ENCODE measurements at places on chromosomes 6 and 20. TPM values are rescaled to one million over a fixed set of nuclear protein-coding genes. Genes with fewer than 3 reads are reported as not detected.
A peak's percentile ranks its signal among the peaks of the same experiment; 100 is the strongest.

DNA sequence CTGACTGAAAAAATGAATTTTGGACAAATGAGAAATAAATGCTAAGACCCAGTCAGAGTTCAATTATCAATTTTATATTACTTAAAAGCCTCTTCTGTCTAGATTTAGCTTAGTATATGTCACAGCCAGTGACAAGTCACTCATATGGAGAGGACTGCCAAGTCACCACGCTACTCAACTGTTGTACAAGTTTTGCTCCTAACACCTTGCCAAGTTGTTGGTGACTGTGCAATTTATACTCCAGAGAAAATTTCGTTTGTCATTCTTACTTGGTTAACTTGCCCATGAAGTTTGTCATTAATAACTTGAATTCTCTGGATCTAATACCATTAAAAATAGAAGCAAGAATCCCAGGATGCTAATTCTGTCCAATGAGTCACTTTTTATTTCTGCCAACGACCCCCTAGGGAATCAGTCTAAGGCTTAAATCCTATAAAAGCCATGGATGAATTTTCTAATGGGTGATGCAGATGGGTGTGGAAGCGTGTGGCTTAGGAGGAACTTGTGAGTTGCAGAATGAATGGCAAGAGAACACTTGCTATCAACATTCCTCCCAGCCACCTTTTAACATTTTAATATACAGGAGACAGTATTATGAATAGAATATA, 30.4 kb upstream of the FBXO30 start:
- no peak for DNase-seq

Gene C4A
- total RNA-seq: 10.1 TPM

DNA sequence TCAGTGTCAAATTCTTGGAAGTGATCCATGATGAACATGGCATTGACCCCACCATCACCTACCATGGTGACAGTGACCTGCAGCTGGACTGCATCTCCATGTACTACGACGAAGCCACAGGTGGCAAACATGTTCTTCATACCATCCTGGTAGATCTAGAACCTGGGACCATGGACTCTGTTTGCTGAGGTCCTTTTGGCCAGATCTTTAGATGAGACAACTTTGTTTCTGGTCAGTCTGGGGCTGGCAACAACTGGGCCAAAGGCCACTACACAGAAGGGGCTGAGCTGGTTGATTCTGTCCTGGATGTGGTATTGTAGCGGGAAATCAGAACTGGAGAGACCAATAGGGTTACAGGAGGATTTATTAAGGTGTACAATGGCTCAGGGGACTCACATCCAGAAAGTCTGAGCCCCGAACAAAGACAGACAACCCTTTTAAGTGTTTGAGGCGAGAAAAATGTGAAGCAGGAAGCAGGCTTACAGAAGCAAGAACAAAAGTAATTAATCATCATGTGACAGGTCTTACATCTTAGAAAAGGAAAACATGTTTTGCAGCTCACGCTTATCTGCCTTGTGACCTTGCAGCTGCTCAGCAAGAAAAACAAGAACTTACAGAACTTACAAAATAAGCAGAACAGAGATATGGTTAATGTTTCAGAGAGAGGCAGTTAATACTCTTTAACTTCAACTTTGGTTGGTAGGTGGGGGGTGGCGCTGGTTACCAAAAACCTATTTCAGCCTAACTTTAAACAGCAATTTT, 58.8 kb upstream of the MOCS1 start:
- DNase-seq: no peak

DNA sequence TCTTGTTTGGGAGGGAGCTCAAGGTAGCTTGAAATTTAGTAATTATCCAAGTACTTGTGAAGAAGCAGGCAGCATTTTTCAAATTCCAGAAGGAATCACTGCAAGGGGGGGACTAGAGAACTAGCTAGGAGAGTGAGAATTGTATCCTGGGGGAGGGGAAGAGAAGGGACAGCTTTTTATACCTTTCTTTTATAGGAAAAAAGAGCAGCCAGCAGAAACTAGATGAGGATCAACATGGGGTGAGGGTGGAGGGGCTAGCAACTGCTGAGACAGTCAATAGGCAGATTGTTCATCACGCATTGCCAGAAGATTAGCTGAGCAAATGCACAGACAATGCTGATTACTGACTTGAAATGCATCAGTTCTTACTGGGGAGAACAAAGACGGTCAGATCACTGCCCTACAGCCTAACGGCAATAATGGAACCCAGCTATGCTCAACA, 514.3 kb upstream of the CITED2 start:
- DNase-seq: peak; percentile 27

GRCh38 chr6:154425034-154425433, 68.4 kb upstream of the IPCEF1 start:
- no peak for DNase-seq

DNA sequence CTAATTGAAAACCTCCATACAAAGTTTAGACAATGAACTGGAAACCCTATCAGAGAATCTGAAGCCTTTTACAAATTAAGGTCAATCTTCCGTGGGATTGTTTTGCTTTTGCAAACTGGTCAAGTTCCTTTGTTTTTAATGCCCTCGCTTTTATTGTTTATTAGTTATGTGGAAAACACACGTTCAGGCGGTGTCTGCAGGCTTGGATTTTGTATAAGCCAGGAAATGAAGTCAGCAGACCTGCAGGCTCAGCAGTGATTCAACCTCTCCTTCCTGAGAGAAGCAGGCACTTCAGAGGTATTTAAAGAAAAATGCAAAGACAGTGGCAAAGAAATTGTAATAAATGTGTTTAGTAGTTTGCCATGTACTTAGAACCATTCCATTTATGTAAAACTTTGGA, 103.4 kb upstream of the PDE10A start:
- DNase-seq: no peak

Gene CLDN20
- not detected for total RNA-seq

Gene CLIC5
- total RNA-seq: 0.20 TPM

GRCh38 chr6:116497113-116497676, 14.2 kb upstream of the CALHM5 start:
- DNase-seq: no peak

GRCh38 chr6:26483727-26484126, 16.4 kb upstream of the BTN1A1 start:
- no peak for DNase-seq

GRCh38 chr20:25408890-25409289, 1.4 kb downstream of the GINS1 start:
- no peak for DNase-seq

Gene ZCCHC3
- 58.9 TPM for total RNA-seq
